Activated CD8-positive, alpha-beta memory T cell treated with anti-CD3 and anti-CD28 coated beads for 48 hours (primary cell): ENCODE measurements at places on chromosomes 13 and 19.

GRCh38 chr19:19226663-19227062 is 14.9 kb downstream of the NCAN start:
- DNase-seq = no peak

DNA sequence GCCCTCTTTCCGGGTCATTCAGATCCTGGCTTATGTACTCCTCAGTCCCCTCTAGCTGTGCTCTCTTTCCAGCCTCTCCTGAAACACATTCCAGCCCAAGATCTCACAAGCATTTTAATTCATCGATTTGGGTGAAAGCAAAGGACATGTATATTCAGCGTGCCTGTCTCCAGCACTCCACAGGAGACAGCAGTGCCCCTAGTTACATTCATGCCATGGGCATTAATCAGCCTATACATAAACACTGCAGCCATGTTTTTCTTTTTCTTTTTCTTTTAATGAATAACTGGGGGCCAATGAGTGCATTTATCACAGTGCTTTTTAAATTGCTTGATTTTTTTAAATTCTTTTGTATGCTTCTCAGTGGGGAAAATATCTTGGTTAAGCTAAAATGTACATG is 199.1 kb downstream of the DCT start:
- no peak for DNase-seq

GRCh38 chr19:14103310-14103709 is 12.8 kb upstream of the SAMD1 start:
- DNase-seq = no peak

- DNase-seq = no peak
Observed at GRCh38 chr19:52148256-52148655, 8.5 kb upstream of the ZNF616 start.

DNA sequence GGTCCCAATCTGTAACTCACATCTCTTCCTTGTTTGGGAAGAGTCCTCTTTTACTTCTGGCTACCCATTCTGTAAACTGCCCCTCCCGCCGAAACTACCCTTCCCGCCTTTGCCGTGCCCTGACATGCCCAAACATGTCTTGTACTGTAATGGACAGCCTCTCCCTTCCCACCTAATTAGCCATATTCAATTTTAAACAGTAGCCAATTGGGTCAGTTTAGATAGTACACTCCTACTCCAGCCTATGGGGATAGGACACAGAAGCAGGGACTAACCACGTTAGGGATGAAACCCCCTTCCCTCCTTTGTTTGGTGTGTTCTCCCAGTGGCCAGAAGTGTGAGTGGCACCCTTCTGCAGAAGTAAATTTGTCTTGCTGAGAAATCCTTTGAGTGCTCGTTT is 34.2 kb downstream of the SACS start:
- DNase-seq = no peak

GRCh38 chr19:10553943-10554381 is 10.3 kb downstream of the ATG4D start:
- peak; percentile 57 for DNase-seq
